NCI-H774 (cell line): ENCODE measurements at places on chromosomes 6 and 20.

DNA sequence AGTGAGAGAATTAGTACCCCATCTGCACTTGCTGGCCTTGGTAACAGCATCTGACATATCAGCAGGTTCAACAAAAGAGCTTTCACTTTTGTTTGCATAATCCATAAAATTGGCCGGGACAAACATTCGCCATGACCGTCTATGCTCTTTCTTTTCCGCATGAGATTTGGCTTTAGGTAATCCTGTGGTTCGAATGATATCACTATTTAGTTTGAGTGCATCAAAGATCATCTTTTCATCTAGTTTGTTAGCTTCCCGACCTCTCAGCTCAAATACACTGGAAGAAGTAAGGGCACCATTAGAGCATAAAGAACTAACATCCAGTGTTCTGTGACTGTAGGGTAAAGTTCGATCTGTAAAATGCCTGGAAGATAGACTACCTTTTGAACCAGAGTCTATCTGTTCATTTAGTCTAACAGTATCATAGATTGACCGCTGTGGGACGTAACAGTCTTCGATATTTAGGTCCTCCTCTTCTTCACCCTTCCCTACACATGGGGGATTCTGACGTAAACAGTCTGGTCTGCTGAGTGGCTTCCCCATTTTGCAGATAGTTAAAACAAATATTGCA is 101.6 kb downstream of the DST start:
- no peak for DNase-seq

- no peak for DNase-seq
Observed at GRCh38 chr20:47198254-47198671, 158.2 kb downstream of the ZMYND8 start.

DNA sequence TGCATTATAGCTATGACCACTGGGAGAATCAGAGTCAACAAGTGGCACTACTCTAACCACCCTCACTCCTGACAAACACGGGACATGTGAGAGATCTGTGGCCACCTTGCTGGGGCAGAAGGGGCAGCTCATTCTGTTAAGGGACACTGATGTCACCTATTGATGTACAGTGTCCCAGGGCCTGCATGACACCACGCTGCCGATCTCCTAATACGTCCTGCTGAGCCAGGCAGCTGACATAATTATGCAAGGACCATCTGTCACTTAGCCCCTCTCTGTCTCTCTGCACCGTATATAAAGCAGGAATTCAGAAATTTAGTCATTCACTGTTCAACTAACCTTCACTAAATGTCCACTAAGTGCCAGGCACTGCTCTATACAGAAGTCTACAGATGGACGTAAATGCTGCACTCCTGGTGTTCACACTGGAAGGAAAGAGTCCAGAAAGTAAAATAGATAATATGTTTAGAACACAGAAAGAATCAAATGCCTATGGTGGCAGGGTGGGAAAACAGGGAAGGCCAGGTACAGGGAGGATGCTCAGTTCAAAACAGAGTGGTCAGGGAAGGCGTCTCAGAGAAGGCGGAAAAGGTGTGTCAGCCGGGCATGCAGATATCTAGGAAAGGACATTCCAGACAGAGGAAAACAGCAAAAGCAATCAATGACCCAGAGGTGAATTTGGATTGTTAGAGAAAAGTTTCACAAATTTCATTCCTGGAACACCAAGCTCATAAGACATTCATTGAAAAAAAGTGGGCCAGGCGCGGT is 173.8 kb downstream of the ZNF217 start:
- DNase-seq = no peak

- DNase-seq = no peak
Observed at GRCh38 chr6:18393698-18394097, 6.5 kb downstream of the RNF144B start.

DNA sequence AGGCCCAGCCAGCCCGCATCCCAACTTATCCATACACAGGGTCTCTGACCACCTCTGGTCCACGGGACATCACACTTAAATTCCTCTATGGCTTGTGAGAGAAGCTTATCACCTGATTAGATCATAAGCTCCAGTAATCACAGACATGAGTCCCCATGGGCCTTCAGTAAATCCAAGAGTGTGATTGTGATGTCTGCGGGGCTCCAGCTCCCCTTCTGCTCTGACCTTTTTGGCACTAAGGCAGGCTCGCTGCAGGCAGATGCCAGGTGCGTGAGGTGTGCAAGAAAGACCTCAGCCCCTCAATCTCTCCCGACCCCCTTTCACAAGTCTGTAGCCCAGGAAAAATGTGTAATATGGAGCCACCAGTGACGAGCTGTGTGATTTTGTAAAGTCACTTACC is 127.6 kb upstream of the DUSP22 start:
- no peak for DNase-seq

DNA sequence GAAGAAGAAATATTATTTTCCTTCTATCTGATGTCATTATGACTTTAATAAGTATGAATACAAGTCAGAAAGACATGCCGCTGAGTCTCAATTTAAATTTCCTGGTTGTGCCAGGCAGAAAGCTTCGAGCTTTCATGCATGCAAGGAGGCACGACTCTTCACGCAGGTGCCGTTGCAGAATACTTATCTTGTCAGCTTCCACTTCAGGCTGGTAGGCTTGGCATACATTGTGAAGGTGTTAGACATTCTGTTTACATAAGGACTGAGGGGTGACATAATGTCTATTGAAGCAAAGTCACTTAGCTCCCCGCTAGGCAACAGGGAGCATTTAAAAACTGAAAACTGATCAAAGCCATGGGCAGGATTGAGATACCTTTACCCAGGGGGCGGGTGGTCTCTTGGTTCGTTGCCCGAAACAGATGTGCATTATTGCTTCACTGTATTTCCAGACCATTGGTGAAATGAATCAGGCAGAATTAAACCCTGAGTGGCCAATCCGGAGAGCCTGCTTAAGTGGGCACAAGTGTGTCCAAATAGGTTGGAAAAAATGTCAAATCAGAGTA is 16.4 kb downstream of the BMP6 start:
- peak; percentile 63 for DNase-seq

GRCh38 chr6:122713138-122713537 is 66.4 kb upstream of the FABP7 start:
- peak; percentile 78 for DNase-seq

DNA sequence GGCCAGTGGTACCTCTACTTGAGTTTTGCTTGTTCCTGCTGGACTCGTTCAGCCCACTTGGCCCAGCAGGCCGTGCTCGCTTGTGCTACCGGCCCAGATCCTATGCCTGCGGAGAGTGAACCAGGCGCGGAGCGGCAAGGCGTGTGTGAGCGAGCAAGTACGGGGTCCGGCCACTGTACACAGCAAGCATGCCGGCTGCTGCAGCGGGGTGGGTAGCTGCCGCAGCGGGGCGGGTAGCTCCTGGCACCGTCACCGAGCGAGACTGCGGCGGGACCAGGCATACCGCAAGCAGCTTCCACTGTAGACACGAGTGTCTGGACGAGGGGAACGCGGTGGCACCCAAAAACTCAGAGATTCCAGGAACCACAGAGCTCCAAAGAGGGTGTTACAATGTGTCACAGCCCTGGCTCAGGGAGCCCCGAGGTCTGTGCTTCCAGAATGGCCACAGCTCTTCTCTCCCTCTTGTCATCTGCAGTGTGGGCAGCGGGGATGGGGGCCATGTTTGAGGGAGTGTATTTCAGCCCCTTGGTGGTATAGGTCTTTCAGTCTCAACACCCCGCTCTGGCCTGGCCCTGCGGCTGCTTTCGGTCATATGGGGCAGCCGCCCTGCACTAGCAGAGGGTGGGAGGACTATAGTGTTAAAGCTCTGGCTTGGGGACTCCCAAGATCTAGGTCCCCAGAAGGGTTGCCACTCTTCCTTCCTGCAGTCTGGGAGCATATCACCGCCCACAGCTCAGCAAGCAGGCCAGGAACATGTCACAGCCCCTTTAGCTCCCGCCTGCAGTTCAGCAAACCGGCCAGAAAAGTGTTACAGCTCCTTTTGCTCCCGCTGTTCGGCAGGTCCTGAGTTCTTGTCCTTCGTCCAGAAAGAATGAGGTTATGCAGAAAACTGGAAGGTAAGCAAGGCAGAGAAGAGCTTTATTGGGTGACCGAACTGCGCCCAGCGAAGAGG is 6.1 kb upstream of the RWDD1 start:
- DNase-seq = no peak

GRCh38 chr6:9095729-9096128 is 660.4 kb upstream of the SLC35B3 start:
- DNase-seq = peak; percentile 59

DNA sequence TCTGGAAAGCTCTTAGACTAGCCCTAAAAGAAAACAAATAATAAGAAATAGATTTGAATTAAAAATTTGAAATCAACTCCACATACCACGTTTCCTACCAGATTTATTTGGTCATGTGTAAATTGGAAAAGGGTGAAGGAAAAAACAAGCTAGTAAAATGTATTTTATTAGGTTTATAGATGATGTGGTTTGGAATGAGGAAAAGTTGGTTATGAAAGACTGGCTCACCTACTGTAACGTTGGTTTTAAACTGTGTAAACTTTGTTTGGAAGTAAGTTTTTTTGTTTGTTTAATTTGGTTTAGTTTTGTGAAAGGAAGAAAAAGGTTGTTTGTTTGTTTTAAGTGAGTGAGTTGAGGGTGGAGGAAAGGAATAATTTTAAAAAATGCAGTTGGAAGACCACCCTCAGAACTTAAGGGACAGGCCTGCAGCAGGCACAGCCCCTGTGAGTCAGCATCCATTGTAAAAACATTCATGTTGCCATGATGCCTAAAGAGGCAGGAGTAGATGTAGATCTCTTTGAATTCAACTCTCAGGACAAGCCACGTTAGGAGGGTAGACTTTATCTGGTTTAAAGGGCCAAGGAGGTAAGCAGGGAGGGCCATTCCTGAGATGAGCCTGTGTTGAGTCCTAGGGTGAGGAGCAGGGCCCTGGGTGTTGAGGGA is 93.7 kb upstream of the SCGN start:
- no peak for DNase-seq
